RCC 7860 (cell line): ENCODE measurements at places on chromosomes 2 and 18.

DNA sequence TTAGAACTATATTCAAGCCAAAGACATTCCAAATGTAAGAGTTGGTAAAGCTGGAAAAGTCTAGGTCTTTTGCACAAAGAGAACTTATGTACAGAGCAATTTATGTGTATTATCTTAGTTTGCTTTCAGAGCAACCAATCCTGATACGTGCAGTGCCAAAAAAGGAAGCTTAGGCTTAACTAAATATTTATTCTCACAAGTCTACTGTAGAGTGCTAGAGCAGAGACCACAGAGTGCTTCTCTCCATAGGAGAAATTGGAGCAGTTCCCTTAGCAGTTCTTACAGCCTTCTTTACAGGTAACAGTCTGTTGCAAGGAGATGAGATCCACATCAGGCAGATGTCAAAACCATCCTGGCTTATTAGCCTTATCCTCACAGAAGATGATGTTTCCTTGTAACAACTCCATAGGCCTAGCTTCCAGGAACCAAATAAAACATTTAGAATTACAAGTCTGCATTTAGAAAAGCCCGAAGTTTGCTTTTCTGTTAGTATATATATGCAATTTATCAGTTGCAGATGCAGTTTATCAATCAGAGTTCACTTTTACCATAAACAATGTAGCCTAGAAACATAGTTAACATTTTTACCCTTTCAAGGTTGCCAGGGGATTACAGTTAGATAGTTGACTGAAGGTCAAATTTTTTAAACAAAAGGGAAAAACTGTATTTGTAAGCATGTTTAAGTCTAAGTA lies 250.6 kb upstream of the KCNJ3 start:
- DNase-seq: no peak

DNA sequence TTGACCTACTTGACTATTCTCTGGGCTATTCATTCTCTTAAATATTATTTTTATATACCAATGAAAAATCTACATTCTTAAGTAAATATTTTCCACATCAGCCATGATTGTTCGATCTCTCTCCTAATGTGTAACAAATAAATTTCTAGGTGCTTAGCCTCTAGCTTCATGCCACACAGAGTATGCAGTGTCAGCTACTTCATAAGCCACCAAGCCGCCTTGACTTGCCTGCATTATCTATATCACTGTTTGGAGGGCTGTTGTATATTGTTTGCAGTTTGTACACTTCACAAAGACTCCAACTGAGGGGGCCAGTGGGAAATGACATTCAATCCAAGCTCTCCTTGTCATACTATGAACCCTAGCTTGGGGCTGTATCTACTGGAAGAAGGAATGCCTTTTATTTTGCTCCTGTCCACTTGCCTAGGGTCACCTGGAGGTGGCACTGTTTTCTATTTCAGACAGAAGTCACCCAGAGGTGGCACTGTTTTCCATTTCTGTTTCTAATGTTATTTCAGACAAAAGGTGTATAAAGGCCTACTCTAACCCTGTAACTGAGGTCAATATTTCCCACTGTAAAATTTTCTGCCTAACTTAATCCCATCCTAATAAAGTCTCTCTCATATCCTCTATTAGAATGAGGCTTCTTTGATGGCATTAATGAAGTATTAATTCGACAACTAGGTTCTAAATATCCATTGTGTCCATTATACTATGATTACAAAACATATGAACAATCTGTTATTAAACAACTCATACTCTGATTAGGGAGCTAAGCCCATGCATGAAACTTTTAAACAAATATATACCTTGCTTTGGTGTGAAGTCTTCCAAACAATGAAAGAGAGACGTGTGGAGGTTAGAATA lies 36.4 kb downstream of the COL5A2 start:
- DNase-seq: peak; percentile 40

DNA sequence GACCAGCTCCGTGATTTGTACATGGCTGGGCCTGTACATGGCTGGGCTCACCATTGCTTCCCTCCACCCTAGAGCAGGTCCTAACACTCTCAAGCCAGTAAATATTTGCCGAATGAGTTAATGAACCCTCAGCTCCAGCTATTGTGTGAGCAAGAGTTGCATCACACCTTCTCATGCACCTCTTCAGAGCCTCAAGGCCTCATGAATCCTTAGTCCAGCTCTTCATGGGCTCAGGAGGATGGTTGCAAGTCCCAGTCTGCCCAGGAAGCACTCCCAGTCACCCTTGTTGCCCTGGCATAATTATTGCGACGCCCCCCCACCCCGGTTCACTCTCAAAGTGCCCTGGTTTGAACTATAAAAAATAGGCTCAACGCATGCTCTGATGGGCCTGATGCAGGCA lies 30.1 kb upstream of the GNAL start:
- no peak for DNase-seq

GRCh38 chr2:157831573-157832315 lies 44.4 kb downstream of the ACVR1 start:
- no peak for DNase-seq

DNA sequence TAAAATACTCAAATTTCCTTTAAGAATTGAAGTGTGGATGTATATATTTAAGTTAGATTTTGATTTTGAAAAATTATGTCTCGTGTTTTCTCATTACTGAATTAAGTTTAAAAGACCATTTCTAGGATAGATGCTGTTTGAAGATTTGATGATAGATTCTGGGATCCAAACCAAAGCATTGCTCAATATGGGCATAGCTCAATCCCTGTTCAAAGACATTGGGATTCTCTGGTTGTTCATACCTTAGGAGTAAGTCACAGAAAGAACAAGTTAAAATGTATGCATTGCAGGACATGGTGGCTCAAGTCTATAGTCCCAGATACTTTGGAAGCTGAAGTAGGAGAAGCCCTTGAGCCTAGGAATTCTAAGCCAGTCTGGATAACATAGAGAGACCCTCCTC lies 622.3 kb downstream of the ADCYAP1 start:
- no peak for DNase-seq
